ENCODE measurements at places on chromosomes 7 and 10. TPM values are rescaled to one million over a fixed set of nuclear protein-coding genes. Genes with fewer than 3 reads are reported as not detected.

FOXP2 gene
- not detected for total RNA-seq

FGF8 gene
- not detected for total RNA-seq

- H3K4me1 ChIP-seq, result no peaks in the 10 kb centered on the region
- no peak overlapping the region for H3K27ac ChIP-seq
- H3K4me3 ChIP-seq, result no peak overlapping the region
- no peaks in the 10 kb centered on the region for H3K27me3 ChIP-seq
- DNase-seq, result no peak
- no peaks in the 10 kb centered on the region for H3K36me3 ChIP-seq
Measured at GRCh38 chr10:14322526-14323188, 8.1 kb downstream of the FRMD4A start.

DNA sequence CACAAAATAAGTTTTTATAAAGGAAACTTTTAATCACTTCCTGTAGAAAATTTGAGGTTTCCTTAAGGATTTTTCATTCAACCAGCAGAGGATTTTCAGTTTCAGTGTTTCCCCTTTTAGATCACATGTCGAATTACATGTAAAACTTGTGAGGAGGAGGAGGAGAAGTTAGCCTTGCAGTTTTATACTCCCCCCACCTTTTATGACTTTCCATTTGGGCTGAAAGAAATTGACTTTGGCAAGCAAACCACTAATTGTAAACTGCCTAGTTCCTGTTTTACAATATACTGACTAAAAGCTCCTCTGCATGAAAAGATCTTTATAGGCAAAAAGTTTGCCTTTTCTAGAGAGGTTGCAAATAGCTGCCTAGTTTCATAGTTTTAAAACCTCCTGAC is 3.0 kb downstream of the BAMBI start:
- no peak for DNase-seq
- H3K4me3 ChIP-seq, result no peak overlapping the region
- H3K27ac ChIP-seq, result no peak overlapping the region
- H3K36me3 ChIP-seq, result no peaks in the 10 kb centered on the region
- H3K4me1 ChIP-seq, result peaks cover 26% of the 10 kb centered on the region

- no peak overlapping the region for H3K27ac ChIP-seq
- H3K4me1 ChIP-seq, result no peaks in the 10 kb centered on the region
- no peak for DNase-seq
- H3K36me3 ChIP-seq, result no peaks in the 10 kb centered on the region
- peaks cover 12% of the 10 kb centered on the region for H3K27me3 ChIP-seq
Measured at GRCh38 chr10:93994438-93994801, 689 bp downstream of the PLCE1 start.

DNA sequence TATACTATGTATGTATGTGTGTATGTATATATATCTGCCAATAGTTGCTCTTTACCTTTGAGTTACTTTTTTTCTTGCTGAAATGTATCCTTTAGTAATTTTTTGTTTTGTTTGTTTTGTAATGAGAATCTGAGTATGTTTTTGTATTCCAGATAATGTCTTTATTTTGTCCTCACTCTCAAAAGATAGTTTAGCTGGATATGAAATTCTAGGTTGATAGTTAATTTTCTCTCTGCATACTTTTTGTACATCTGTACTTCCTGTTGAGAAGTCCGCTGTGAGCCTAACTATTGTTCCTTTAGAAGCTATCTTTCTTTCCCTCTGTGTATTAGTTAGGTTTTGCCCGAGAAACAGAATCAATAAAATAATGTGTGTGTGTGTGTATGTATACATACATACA is 29.5 kb downstream of the BUB3 start:
- no peaks in the 10 kb centered on the region for H3K4me1 ChIP-seq
- H3K27ac ChIP-seq, result no peak overlapping the region
- no peaks in the 10 kb centered on the region for H3K27me3 ChIP-seq
- no peak for DNase-seq
